ENCODE measurements at places on chromosomes 5 and 9. TPM values are rescaled to one million over a fixed set of nuclear protein-coding genes. Genes with fewer than 3 reads are reported as not detected.

DNA sequence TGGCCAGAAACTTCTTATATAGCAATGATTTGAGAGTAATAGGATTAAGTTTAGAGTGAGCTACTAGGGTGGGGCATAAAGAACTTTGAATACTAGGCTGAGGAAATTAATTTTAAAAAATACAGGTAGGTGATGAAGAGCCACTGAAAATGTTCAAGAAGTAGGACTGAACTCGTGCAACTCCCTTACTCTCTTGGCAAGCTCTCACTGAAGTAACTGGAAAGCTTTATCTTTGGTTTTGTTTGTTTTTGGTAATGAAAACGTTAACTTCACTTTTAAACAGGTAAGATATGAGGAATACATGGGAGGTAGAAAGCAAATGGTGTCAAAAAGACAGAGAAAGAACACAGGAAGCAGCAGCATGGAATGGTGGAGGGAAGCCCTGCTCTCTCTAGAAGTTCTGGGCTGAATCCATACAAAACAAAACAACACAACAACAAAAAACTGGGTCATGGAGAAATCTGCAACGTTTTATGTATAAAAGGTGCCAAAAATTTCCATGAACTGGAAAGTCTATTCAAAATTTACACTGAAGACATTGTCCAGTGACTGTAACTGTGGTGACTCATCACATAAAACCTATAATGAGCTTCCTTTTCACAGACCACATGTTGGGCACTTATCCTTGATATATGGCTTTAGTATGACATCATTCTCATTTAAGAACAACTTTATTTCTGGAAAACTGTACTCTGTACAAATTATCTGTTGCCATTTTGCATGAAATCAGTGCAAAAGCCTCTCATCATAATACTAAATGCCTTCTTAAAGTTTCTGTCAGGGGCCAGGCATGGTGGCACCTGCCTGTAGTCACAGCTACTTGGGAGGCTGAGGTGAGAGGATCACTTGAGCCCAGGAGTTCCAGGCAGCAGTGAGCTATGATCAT lies 91.2 kb upstream of the CHD1 start:
- H3K4me1 ChIP-seq: no peaks in the 10 kb centered on the region
- H3K4me3 ChIP-seq: no peak overlapping the region
- H3K27ac ChIP-seq: no peak overlapping the region
- H3K27me3 ChIP-seq: no peaks in the 10 kb centered on the region

The FOCAD gene
- total RNA-seq: 32.3 TPM

The OTP gene
- 0.05 TPM for total RNA-seq

- H3K27ac ChIP-seq: no peak overlapping the region
- no peaks in the 10 kb centered on the region for H3K36me3 ChIP-seq
- no peak for DNase-seq
- H3K27me3 ChIP-seq: peaks cover 21% of the 10 kb centered on the region
- H3K4me3 ChIP-seq: no peak overlapping the region
Measured at GRCh38 chr9:113563826-113564497, 100.4 kb downstream of the RGS3 start.

- H3K27me3 ChIP-seq: no peaks in the 10 kb centered on the region
- no peak overlapping the region for H3K27ac ChIP-seq
- no peaks in the 10 kb centered on the region for H3K4me1 ChIP-seq
- H3K4me3 ChIP-seq: no peak overlapping the region
- no peak for DNase-seq
- H3K36me3 ChIP-seq: peaks cover 3% of the 10 kb centered on the region
Measured at GRCh38 chr5:78112931-78113330, 181.6 kb downstream of the AP3B1 start.

GRCh38 chr9:125430161-125431011 lies 168.8 kb downstream of the GAPVD1 start:
- no peaks in the 10 kb centered on the region for H3K27me3 ChIP-seq
- H3K36me3 ChIP-seq: no peaks in the 10 kb centered on the region
- H3K4me1 ChIP-seq: peaks cover 5% of the 10 kb centered on the region
- H3K4me3 ChIP-seq: no peak overlapping the region
- no peak for DNase-seq

DNA sequence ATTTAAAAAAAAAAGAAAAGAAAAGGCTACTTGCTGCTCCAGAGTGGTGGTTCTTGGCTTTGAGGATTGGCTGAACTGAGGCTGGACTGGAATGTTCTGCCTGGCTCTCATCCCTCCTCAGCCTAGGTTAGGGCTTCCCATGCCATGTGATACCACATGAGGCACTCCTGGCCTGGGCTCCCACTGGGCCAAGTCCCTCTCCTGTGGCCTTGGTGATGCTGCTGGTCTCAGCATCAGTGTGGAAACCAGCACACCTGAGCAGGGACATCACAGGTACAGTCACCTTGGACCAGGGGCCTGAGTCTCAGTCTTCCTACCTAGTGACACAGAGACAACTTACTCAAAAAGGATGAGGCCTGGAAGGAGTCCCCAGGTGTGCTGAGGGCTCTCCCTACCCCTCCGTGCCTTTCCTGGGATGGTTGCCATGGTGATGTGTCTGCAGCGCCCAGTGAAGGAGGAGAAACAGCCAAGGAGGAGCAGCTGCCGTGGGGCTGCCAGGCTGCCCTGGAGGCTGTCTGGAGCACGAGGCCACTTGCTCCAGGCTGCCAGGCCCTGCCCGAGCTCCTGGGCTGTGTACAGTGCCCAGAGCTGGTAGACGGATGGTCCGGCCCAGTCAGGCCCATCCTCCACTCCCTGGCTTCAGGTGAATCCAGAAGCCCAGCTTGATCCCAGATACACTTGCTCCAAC lies 71.0 kb downstream of the WNK2 start:
- DNase-seq: no peak
- no peak overlapping the region for H3K27ac ChIP-seq
- H3K4me3 ChIP-seq: no peak overlapping the region
- no peaks in the 10 kb centered on the region for H3K27me3 ChIP-seq
- H3K4me1 ChIP-seq: peaks cover 16% of the 10 kb centered on the region
- H3K36me3 ChIP-seq: no peaks in the 10 kb centered on the region

DNA sequence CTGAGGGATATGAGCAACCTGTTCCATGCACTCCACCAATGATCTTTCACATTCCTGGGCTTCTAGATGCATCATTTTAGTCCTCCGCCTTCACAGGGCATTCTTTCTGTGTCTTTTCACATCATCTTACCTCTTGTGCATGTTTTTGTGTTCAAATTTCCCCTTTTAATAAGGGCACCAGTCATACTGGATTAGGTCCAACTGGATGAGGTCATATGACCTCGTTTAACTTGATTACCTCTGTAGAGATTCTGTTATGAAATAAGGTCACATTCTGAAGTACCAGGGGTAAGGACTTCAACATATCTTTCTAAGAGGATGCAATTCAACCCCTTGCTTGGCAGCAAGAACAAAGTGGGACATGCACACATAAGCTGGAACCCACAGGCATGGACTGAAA lies 335.3 kb upstream of the TLE4 start:
- no peaks in the 10 kb centered on the region for H3K36me3 ChIP-seq
- no peak overlapping the region for H3K27ac ChIP-seq
- H3K27me3 ChIP-seq: no peaks in the 10 kb centered on the region
- H3K4me1 ChIP-seq: no peaks in the 10 kb centered on the region
- no peak for DNase-seq
- H3K4me3 ChIP-seq: no peak overlapping the region

The HTR1A gene
- total RNA-seq: not detected

DNA sequence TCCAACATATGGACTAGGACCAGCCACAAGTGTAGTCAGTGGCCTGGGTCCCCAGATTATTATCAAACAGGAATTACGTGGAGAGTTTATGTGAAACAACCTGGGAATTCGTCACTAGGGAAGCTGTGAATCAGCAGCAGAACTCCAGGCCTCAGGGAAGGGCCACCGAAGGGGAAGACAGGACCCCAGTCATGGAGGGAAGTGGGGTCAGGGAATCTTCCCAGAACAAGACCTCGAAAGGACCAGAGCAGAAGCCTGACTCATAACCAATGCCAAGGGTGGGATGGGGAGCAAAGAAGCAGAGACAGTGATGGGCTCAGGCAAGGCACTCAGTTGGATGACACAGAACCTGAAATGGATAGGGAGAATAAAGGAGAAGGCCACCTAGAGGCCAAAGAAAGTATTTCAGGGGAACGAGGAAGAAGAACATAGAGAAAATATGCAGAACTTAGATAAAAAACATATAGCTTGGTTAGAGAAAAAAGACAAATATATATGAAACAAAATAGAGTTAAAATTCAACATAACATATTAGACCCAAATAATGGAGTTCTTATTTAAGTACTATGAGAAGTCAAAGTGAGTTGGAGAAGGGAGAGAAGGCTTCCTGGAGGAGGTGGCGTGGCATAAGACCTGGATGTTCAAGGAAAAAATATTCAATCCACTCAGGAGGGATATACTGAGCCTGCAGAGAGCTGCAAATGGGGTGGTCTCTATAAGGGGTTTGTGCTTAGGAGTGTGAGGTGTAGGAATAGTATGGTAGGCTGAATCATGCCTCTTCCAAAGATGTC lies 66.7 kb upstream of the CAST start:
- no peaks in the 10 kb centered on the region for H3K36me3 ChIP-seq
- H3K4me1 ChIP-seq: no peaks in the 10 kb centered on the region
- DNase-seq: no peak
- H3K27ac ChIP-seq: no peak overlapping the region
- H3K4me3 ChIP-seq: no peak overlapping the region

The CTNND2 gene
- 0.42 TPM for total RNA-seq

DNA sequence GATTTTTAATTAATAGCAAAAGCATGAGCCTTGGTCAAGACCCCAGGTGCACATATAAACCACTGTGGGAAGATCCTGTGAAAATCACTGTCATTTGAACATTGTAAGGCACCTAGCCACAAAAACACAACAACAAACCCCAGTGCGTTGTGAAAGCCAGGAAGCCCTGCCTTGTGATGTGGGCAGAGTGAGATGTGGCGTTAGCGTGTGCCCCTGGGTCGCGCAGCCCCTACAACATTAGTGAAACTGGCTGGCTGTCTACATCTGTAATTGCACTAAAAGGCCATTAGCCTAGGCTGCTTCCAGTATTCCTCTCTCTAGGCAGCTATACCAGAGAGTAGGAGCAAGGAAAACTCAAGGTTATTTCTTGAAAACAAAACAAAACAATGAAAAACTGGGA lies 21.1 kb upstream of the PDZD2 start:
- H3K36me3 ChIP-seq: no peaks in the 10 kb centered on the region
- DNase-seq: no peak
- no peaks in the 10 kb centered on the region for H3K4me1 ChIP-seq

The SH3RF2 gene
- 0.76 TPM for total RNA-seq

GRCh38 chr5:90709323-90710155 lies 150.9 kb downstream of the ADGRV1 start:
- H3K4me3 ChIP-seq: no peak overlapping the region
- no peaks in the 10 kb centered on the region for H3K27me3 ChIP-seq
- no peaks in the 10 kb centered on the region for H3K36me3 ChIP-seq
- no peaks in the 10 kb centered on the region for H3K4me1 ChIP-seq

DNA sequence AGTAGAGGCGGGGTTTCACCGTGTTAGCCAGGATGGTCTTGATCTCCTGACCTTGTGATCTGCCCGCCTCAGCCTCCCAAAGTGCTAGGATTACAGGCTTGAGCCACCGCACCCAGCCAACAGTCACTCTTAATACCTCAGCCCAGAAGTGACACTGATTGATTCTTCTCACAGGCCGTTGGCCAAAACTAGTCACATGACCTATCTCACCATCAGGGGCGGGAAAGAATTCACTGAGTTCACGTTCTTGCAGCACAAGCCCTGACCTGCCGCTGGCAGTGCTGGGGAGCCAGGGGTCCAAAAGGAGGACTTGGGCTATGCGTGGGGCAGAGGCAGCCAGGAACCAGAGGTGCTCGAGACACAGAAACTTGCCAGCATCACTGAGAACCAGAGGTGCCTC lies 55.0 kb upstream of the CPLX2 start:
- H3K27ac ChIP-seq: no peak overlapping the region
- H3K27me3 ChIP-seq: peaks cover 2% of the 10 kb centered on the region
- DNase-seq: no peak
- H3K4me1 ChIP-seq: no peaks in the 10 kb centered on the region
- no peaks in the 10 kb centered on the region for H3K36me3 ChIP-seq
